Stimulated activated CD8-positive, alpha-beta memory T cell treated with anti-CD3 and anti-CD28 coated beads, Interleukin-4, amount 100 ng/mL, for 48 hours (primary cell): ENCODE measurements at places on chromosomes 3 and 15.
A peak's percentile ranks its signal among the peaks of the same experiment; 100 is the strongest.

DNA sequence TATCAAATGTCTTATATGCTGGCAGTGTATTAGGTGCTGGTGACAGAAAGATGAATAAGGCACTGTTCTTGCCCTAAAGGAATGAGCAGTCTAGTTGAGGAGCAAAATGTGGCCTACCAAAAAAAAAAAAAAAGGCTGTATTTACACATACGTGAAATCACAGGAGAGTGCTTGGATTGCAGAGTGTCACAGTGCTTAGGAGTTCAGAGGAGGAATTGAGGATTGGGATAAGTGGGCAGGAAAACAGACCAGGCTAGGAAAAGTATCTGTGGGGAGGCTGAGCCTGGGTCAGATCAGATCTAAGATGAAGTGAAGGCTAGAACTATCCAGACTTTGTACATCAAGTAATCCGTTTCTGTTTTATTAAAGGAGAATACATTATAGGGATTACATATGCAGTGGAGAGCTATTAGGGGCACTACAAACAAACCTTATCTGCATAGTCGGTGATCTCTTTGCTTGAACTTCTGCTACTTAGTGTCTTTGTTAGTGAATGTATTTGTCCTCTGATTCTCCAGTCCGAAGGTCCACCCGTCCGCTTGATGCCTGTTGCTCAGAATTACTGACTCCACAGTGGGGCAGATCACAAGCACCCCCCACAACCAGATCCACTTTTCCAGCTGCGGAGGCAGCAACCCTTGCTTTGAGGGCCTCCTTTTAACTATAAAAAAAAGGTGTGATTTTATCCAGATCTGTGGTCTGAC is 80.0 kb downstream of the FNDC3B start:
- DNase-seq = no peak

GRCh38 chr3:132596816-132597433 is at the start of gene ACKR4:
Gene ACKR4, plus strand, starts transcription at chr3:132597270. Its CDS starts 3,128 bp downstream, at chr3:132600398.
- no peak for DNase-seq

DNA sequence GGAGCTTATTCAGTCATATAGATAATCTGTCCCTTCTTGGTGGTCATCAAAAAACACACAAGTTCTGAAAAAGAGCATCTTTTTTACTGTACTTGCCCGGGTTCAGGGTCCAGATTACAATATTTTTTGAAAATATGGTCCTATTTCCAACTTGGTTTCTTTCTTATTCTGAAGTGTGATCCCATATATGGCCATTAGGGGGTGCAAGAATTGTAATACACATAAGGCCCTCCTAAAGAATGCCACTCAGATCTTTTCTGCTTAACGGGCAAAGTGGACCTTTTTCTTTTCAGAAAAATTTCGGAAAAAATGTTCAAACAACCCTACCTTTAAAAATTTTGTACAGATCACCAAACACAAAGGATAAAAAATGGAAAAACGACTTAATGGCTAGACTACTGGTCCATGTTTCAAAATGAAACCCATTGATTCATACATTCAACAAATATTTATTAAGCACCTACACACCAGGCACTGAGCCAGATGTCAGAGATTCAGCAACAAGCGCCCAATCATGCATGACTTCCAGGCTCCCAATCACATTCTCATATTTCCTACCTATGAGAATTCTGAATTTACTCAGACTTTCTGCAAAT is 102.0 kb upstream of the MYRIP start:
- no peak for DNase-seq

- DNase-seq = no peak
Observed at GRCh38 chr15:47959617-47960413, 161.0 kb upstream of the SLC24A5 start.

GRCh38 chr3:87047852-87048251 is 56.9 kb upstream of the VGLL3 start:
- no peak for DNase-seq

DNA sequence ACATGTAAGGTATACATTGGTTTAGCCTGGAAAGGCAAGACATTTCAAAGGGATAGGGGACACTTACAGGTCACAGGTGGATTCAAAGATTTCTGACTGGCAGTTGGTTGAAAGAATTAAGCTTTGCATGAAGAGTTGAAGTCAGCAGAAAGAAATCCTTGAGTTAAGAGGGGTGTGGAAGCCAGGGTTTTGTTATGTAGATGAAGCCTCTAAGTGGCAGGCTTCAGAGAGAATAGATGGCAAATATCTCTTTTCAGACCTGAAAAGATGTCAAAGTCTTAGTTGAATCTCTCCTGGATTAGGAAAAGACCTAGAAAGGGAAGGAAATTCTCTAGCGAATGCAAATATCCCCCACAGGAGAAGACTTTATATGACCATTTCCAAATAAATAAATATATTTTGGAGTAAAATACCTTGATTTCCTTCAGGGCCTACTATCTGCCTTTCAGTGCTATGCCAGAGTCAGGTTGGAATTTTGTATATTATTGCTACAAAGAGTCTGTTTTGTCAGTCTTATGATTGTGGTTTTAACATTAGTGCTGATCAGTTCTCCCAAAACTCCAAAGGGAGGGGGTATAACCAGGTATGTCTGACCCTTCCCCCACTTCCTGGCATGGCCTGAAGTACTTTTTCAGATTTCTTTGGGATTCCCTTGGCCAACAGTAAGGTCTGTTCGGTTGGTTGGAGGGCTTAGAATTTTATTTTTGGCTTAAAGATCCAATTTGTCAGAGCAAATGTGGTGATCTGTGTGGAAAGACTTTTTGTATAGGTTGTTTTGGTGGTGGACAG is 286.4 kb downstream of the LRTM1 start:
- no peak for DNase-seq

- peak; percentile 69 for DNase-seq
Observed at GRCh38 chr3:123884203-123884831, at the start of gene MYLK. Gene MYLK, minus strand, starts transcription at chr3:123884332. Its CDS starts 90,491 bp downstream, at chr3:123793841.

GRCh38 chr3:127041264-127041820 is 58.4 kb downstream of the PLXNA1 start:
- DNase-seq = no peak

DNA sequence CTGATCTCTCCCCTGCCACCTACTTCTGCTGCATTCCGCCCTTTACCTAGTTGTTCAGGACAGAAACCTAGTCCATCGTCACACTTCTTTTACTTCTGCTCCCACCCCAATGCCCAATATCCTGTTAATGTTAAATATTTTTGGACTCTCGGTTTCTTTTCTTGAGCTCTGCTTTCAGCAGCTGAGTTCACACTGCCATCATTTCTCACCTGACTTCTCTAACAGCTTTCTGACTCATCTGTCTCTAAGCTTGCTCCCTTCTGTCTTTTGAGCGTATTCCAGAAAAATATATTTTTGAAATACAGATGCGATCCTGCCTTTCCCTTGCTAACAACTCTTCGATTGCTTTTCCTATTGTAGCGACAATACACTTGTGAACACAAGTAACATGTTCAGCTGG is 183.4 kb downstream of the KLHL25 start:
- no peak for DNase-seq

GRCh38 chr15:85492406-85492805 is 112.0 kb downstream of the AKAP13 start:
- no peak for DNase-seq

GRCh38 chr3:80099559-80100066 is 331.8 kb upstream of the ROBO1 start:
- DNase-seq = no peak

GRCh38 chr3:100225883-100226282 is 34.9 kb upstream of the TBC1D23 start:
- DNase-seq = no peak

DNA sequence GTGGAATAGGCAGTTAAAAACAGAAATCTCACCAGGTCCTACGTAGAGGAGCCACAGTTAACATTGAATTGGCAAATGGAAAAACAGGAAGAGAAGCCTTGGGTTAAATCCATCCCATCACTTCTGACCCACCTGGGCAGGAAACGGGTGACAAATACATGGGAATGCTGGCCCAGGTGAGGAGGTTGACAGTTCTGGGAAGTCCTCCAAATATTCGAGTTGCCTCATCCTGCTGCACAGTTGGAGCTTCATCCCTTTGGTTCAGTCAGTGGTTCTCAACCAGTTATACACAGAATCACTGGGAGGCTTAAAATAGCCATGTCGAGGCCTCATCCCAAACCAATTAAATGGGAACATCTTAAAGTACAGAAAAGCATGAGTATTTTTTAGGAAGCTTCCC is 5.3 kb downstream of the MYZAP start:
- DNase-seq = no peak

- no peak for DNase-seq
Observed at GRCh38 chr15:71106802-71107500, 8.3 kb upstream of the THSD4 start.

DNA sequence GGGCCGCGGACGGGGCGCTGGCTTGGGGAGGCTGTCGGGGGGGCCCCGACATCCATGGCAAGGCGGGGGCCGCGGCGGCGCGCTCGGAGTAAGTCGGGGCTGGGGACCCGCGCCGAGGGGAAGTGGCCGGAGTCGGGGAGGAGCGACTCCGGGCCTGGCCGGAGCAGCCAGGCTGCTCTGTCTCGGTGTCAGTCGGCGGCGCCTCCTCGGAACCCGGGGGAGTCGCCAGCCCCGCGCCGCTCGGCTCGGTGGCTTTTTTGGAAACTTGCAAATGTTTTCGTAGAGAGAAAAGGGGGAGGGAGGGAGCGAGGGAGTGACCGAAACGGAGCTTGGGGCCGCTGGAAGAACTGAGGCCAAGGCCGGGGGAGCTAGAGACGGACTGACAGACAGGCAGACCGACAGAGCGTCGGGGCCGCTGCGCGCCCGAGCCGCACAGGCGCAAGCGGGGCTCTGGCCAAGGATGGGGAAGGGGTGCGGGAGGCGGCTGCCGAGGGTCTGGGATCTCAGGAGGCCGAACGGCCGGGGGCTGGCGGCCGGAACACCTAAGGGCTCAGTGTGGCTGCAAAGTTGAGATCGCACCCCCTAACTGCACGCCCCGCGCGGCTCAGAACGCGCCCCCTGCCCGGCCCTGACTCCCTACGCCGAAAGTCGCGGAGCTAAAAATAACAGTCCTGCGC is 5.0 kb downstream of the PTH1R start:
- DNase-seq = no peak

GRCh38 chr3:60954048-60954447 is 297.2 kb downstream of the FHIT start:
- no peak for DNase-seq

DNA sequence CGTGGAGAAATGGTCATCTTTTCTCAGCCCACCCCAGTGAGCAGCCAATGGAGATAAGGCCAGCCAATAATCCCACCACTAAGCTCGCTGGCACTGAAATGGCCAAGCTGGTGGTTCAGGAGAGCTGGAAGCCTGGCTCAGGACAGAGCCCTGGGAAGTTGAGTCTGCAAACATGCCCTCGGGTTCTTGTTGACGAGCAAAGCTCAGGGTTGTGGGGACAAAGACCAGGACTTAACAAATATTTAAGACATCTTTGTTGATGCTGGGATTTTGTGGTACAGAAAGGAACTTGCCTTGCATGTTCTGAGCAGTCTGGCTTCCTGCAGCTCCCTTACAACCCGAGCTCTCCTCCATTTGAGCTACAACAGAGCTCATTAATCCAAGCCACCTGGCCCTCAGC is 4.4 kb downstream of the FAH start:
- DNase-seq = no peak

- no peak for DNase-seq
Observed at GRCh38 chr3:53144862-53145712, 14.9 kb upstream of the RFT1 start.

DNA sequence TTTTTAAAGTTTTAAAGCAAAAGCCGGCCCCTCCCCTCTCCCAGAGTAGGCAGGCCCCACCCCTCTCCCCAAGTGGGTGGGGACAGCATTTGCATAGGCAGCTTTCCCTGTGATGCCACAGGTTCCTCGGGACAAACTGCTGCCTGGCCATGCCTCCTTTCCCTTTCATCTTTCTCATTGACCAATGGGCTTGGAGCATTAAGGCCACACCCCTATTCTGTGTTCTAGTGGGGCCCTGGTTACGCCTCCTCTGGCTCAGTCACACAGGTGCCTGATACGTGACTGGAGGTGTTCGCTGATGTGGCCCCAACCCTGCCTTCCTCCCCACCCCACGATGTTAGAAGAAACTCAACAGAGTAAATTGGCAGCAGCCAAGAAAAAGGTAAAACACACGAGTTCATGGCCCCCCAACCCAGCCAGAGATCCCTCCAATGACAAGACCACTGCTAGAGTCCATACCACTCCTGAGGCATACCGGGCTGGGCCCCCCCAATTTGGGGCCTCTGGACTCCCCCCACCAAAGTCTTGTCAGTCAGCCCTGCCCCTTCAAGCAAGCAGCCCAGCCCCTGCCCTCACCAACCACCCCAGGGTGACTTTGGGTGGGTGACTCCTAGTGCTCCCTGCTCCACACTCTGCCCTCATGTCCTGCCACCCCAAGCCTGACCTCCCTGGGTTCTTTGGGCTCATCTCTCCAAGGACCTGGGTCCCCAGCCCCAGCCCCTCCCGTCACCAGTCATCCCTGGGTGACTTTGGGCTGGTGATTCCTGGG is 62.8 kb upstream of the CSPG4 start:
- DNase-seq = no peak

DNA sequence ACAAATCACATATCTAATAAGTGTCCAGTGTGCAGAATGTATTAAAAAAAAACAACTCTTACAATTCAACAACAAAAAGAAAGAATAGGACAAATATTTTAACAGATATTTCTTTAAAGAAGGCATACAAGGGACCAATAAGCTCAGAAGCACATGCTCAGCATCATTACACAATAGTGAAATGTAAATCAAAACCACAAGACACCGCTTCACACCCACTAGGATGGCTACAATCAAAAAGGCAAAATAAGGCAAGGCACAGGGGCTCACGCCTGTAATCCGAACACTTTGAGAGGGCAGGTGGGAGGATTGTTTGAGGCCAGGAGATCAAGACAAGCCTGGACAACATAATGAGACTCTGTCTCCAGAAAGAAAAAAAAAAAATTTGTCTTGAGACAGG is 255.6 kb downstream of the MAGI1 start:
- DNase-seq = no peak

DNA sequence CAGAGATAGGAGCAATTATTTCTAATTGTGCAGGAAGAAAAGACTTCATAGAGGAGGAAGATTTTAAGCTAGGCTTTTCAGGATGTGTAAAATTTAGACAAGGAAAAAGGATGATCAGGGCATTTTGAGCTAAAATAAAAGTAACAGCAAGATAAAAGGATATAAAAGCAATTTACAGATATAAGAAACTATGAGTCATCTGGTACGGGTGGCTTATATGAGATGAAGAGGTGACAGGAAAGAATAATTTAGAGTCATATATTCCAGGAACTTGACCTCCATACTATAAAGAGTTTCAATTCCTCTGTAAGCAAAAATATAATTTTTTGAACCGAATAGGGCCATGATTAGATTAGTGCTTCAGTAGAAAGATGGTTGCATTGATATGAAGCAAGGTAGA is 273.7 kb downstream of the RBMS3 start:
- no peak for DNase-seq
